ENCODE measurements at places on chromosomes 6 and 20.

GRCh38 chr6:90286884-90287488 is 9.7 kb downstream of the BACH2 start:
- no peak for DNase-seq

DNA sequence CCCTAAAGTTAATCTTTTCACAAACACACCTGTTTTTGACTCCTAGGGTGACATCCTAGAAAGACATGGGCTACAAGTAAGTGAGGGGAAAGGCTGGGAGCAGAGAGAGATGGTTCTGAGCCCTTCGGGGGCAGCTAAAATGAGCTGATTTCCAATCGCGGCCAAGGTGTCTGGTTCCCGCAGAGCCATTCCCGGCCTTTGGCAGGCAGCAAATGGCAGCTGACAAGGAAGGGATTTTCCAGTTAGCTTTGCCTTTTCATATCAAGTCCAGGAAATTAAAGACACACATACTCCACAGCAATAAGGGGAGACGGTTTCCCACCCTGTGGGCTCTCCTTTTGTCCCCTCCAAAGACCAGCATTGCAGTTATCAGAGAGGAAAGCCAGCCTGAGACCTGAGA is 228.5 kb downstream of the ZMYND8 start:
- no peak for DNase-seq

DNA sequence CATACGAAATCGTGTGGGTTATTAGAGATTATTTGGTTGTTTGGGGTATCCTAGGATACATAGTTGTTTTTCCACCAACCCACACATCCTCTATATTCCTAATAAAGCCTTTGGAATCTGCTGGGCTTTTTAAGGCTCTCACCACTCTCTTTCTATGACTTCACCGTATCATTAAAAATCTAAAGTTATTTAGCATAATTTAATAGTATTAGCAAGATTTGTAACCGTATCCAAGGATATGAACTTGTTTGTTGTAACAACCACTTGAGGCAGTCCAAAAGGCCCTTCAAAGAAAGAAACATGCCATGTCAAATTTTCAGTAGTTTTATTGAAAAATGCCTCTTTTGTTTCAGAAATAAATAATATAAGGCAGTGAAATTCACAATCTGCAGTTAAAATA is 121.8 kb downstream of the COL12A1 start:
- DNase-seq = no peak

DNA sequence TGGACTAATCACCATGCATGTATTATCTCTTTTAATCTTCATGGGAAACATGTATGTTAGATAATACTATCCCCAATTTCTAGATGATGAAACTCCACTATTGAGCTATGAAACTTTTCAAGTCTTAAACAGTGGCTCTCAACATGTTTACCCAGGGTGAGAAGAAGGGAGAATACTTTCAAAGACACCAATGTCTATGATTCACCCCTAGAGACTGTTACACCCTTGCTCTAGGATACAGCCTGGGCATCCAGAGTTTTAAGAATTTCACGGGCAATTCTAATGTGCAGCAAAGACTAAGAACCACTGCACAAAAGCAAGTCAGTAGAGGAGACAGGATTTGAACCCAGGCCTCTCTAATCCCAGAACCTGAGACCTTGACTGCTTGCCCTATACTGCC is 47.8 kb downstream of the GFOD1 start:
- no peak for DNase-seq

- DNase-seq = no peak
Observed at GRCh38 chr6:154864066-154864430, 130.8 kb downstream of the SCAF8 start.

GRCh38 chr6:44111434-44112417 is 15.5 kb downstream of the MRPL14 start:
- DNase-seq = no peak

DNA sequence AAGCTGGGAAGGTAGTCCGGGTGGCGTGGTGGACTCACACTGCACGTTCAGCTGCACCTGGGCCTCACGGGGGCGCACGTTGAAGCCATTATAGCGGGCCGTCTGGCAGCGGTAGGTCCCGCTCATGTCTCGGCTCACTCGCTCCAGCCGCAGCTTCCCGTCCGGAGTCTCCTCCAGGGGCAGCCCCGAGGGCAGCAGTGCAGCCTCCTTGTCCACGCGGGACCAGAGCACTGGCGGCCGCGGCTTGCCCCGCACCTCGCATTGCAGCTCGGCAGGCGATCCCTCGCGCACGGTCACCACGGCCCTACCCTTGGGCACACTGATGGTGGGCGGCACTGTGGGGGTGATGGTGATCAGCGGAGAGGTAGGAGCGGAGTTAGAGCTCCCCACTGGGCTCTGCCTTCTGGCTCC is 47.6 kb downstream of the MDGA1 start:
- DNase-seq = peak; percentile 64

- no peak for DNase-seq
Observed at GRCh38 chr6:134851548-134851947, 98.4 kb downstream of the ALDH8A1 start.

GRCh38 chr20:51446230-51446629 is 96.3 kb downstream of the NFATC2 start:
- no peak for DNase-seq

GRCh38 chr6:84877515-84878210 is 113.3 kb upstream of the TBX18 start:
- DNase-seq = no peak

GRCh38 chr6:114886670-114887436 is 544.0 kb upstream of the HS3ST5 start:
- DNase-seq = no peak

- no peak for DNase-seq
Observed at GRCh38 chr6:147061252-147061651, 143.0 kb upstream of the STXBP5 start.

DNA sequence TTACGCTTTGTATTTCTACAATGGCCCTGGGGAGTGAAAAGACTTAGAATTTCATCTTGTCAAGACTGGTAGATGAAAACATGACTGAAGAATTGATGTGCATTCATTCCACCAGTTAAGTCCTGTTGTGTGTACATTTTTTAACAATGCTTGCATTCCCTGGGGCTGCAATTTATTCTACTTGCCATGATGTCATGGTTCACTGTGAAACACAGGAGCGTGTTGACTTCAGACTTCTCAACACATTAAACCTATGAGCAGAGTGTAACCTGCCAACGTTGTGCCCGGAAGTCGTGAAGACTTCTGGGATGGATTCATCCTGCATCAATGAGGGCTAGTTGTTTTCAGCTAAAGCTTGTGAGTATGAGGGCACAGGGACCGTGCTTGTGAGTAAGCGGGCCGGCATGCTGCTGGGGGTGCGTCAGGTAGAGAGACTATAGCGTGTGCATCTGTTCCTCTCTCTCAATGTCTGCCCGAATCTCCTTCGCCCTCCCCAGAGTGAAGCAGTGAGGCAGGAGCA is 26.3 kb upstream of the RIMS4 start:
- DNase-seq = no peak

DNA sequence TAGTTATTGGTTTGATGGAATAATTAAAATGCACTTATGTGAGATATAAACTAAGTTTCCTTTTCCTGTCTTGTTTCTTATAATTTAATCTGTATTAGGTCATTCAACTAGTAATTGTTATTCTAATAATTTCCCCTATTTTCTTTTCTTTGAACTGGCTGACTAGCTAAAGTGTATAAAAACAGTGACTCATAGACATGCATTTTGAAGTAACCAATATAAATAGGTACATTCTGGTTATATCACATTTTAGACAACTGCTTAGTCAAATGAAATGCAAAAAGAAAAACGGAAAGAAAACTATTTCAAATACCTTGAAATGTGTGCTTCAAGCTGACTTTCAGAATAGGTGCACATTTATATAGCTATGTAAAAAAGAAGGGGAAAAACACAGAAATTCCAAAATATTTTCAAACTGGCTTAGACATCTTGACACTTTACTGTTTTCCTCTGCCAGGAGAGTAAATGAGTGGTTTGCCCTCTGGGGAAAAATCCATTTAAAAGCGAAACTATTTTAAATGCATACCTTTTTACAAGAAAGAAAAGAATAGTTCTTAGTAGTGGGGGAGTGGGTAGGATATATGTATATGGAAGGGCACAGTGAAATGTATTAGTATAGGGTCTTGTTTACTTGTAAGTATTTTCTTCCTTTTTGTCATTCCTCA is 28.3 kb downstream of the KCNQ5 start:
- no peak for DNase-seq

- DNase-seq = no peak
Observed at GRCh38 chr6:166848979-166849748, 107.2 kb downstream of the RNASET2 start.

- DNase-seq = peak; percentile 47
Observed at GRCh38 chr20:44167736-44168135, 19.3 kb downstream of the JPH2 start.

DNA sequence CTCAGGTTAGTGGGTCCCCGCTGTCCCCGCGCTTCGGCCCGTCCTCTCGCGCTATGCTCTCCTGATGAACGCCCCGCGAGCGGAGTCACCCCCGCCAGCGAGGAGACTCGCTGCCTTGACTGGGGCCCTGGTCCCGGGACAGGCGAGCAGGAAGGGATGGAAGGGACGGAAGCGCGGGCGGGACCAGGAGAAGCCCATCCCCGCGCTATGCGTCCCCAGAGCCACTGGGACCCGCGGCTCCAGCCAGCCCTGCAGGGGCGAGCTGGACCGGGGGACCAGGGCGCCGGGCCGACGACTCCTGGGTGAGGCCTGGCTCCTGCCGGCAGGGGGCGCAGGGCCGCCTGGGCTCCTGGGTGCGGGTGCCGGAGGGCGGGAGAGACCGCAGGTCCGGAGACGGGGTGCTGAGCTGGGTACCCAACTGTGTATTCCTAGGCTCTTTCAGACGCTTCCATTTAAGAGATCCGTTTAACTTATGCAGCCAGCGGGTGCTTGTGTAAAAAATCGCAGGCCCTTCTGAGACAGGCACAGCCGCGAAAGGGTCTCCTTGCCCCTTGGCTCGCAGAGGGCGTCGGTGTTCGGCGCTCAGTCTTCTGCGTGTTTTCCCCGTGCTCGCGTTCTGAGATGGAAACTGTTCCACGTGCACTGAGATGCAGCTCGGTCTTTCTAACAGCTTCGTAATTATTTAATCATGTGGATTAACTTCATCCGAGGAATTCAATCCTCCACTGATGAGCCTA is 580 bp upstream of the SYCP2 start:
- peak; percentile 92 for DNase-seq

GRCh38 chr6:169689287-169689686 is 12.5 kb downstream of the WDR27 start:
- no peak for DNase-seq
